ENCODE measurements at places on chromosomes 13 and 19. TPM values are rescaled to one million over a fixed set of nuclear protein-coding genes. Genes with fewer than 3 reads are reported as not detected.

GRCh38 chr13:40318366-40318765 is 348.1 kb downstream of the FOXO1 start:
- DNase-seq, result no peak

DNA sequence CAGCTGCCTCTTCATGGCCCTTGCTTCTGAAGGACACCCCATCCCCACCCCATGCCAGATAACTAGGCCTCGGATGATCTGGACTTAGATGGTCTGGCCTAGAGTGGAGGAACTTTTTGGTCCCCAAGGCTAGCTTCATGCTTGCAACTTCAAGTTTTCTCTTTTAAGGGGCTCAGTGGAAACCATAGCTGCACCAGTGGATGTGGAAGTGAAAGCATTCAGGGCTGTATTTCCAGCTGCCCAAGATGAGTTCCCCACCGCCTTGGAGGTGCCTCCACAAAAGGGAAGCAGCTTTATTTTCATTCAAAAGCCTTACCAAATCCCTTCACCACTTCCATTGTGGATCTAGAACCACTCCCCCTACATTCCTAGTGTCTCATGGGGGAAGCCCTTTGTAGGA is 17.6 kb upstream of the GSX1 start:
- DNase-seq, result no peak

KLHL1 gene
- total RNA-seq, result not detected

POU2F2 gene
- 0.17 TPM for total RNA-seq

GRCh38 chr19:46514589-46515289 is 19.1 kb upstream of the PNMA8B start:
- no peak for DNase-seq

SWSAP1 gene
- total RNA-seq, result 2.7 TPM

DNA sequence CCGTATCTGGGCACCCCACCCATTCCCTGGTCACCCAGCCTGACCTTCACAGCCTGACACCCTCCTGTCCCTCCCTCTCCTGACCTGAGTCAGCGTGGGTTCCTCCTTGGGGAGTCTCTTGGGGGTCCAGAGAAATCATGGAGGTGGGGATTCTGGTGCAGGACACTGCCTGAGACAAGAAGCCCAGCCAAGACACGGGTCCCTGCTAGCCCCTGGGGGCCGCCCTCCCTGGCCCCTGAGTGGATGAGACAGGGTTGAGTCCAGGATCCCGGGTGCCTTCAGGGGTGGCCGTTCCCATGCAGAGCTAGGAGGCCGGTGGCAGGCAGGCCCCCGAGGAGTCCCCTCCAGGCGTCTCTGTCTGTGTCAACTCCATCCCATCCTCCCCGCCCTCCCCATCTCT is 1.6 kb downstream of the MAP2K7 start:
- DNase-seq, result no peak

DNA sequence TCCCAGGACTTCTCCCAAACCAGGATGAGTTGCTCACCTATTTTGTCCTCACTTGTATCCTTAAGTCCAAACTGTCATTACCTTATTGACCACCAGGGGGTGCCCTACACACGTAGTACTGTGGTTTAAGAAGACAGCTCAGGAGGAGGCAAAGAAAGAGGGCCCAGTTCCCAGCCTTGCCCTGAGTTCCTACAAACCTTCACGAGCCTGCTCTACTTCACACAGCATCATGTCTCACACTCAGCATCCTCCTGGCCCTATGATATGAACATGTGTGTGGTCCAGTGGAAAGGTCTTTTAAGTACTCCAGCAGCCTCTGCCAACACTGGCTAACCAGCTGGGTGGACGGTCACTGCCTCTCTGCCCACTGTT is 8.1 kb upstream of the ZNF784 start:
- DNase-seq, result peak; percentile 90

MVB12A gene
- total RNA-seq, result 151 TPM

DNA sequence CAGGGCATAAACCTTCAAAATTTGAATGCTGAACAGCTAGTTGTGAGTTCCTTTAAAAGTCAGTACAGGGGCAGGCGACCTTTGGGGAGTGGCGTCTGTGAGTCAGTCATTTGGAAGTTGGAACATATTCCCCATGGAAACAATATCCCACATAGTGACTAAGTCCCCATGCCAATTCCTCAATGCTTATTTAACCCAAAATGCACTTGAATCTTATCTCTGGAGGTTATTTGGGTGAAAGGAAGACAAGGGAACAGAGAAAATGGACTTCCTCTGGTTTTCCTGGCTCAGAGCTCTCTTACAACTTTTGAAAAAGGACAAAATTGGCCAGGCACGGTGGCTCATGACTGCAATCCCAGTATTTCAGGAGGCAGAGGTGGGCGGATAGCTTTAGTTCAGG is 479.2 kb upstream of the NBEA start:
- DNase-seq, result peak; percentile 90

DNA sequence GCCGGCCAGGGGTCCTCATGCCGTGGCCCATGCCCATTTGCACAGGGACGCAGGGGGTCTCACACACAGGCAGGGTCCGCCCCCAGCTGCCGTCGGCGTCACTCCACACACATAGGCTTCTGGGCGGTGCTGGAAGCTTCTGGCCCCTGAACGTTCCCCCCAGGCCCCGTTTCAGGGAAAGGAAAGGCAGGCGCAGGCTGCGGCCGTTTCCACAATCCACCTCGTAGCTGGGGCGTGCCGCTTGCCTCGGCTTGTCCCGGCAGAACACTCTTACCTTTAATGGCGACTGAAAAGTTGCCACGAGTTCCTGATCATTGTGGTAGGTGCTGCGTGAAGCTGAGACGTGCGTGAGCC is 53.4 kb downstream of the MCF2L start:
- DNase-seq, result no peak

PRR22 gene
- 0.07 TPM for total RNA-seq

DNA sequence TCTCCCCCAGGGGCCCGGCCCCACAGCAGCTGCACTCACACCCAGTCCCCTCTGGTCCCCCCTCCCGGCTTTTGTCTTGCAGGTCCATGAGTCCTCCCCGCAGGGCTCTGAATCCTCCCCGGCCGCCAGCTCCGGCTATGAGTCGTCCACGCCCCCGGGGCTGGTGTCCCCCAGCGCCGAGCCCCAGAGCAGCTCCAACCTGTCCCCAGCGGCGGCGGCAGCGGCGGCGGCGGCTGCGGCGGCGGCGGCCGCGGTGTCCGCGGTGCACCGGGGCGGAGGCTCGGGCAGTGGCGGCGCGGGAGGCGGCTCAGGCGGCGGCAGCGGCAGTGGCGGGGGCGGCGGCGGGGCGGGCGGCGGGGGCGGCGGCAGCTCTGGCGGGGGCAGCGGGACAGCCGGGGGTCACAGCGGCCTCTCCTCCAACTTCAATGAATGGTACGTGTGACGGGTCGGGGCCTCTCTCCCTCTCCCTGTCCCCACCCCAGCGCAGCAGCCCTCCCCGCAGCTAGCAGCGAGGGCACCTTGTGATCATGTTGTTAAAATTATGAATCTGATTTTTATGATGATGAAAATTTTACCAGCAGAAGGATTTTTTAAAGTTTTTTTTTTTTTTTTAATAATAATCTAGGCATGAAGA is 3.8 kb downstream of the ZIC2 start:
- DNase-seq, result no peak

ICAM5 gene
- total RNA-seq, result 6.1 TPM

TDRD3 gene
- total RNA-seq, result 8.4 TPM

OR7C1 gene
- total RNA-seq, result not detected

DNA sequence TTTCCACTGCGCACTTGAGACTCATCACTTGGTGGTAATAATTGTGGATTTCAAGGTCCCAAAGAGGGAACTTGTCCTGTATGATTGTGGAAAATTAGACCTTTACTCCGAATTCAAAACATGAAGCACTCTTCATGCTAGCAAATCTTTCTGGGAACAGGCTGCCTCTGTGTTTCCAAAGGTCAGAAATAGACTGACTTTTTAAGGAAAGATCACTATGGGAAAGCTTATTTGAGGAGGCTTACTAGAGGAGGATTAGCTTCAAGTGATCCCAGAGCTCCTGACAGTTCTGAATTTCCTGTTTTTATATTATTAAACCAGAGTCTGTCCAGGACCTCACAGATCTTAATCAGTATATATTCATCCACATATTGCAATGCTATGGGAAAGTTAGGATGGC is 5.5 kb downstream of the WDFY2 start:
- no peak for DNase-seq

- DNase-seq, result peak; percentile 82
Measured at GRCh38 chr13:40562975-40563349, 103.5 kb downstream of the FOXO1 start.

DNA sequence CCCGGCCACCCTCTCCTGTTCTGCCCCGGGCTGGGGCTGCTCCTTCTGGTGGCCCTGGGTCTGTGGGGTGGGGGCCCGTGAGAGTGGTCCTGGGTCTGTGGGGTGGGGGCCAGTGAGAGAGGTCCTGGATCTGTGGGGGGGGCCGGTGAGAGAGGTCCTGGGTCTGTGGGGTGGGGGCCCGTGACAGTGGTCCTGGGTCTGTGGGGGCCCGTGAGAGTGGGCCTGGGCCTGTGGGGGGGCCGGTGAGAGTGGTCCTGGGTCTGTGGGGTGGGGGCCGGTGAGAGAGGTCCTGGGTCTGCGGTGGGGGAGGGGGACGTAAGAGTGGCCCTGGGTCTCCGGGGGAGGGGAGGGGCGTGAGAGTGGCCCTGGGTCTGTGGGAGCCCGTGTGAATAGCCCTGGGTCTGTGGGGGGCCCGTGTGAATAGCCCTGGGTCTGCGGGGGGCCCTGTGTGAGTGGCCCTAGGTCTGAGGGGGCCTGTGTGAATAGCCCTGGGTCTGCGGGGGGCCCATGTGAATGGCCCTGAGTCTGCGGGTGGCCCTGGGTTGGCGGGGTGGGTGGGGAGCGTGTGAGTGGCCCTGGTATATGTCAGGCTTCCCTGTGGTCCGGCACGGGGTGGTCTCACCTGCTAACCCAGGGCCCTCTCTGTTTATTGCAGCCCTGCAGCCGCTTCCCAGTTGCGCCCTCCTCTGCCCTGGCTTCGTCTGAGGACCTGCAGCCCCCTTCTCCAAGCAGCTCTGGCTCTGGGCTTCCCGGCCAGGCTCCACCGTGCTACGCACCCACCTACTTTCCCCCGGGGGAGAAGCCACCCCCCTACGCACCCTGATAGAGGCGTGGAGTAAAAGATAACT is 52.3 kb downstream of the TMEM255B start:
- DNase-seq, result no peak

- no peak for DNase-seq
Measured at GRCh38 chr13:107960301-107960700, 255.0 kb downstream of the LIG4 start.

GRCh38 chr13:47218611-47219010 is 321.8 kb upstream of the HTR2A start:
- no peak for DNase-seq

GRCh38 chr19:3369337-3370213 is 3.2 kb downstream of the NFIC start:
- DNase-seq, result peak; percentile 60

GRCh38 chr13:90883592-90883991 is 463.9 kb upstream of the MIR17HG start:
- no peak for DNase-seq

REEP6 gene
- 6.3 TPM for total RNA-seq

SERPINE3 gene
- not detected for total RNA-seq

- DNase-seq, result no peak
Measured at GRCh38 chr19:43354305-43354627, 780 bp downstream of the CD177 start.

GRCh38 chr13:43546251-43546650 is 240.5 kb downstream of the ENOX1 start:
- no peak for DNase-seq

All from M059J (cell line).